ENCODE measurements at places on chromosomes 5 and 9. TPM values are rescaled to one million over a fixed set of nuclear protein-coding genes. Genes with fewer than 3 reads are reported as not detected.

Gene NTRK2
- total RNA-seq, result 7.6 TPM

Gene KIF12
- total RNA-seq, result 0.36 TPM

Gene MEF2C
- 29.0 TPM for total RNA-seq

Gene SLCO4C1
- not detected for total RNA-seq

Gene NMUR2
- total RNA-seq, result not detected

Gene SPINK6
- total RNA-seq, result not detected

Gene PCDHGA10
- total RNA-seq, result 4.6 TPM

Gene C5orf46
- total RNA-seq, result not detected

Gene PCDHB15
- not detected for total RNA-seq

Gene GHR
- 2.9 TPM for total RNA-seq

Gene NXNL2
- total RNA-seq, result not detected

Gene MGAT1
- 147 TPM for total RNA-seq

Gene MARVELD2
- 1.7 TPM for total RNA-seq

Gene RANBP17
- total RNA-seq, result 43.6 TPM

Gene XRCC4
- 8.4 TPM for total RNA-seq

Gene SLC6A7
- total RNA-seq, result not detected

Gene GPR151
- not detected for total RNA-seq

Gene RGS7BP
- not detected for total RNA-seq

Gene PCDHGA6
- total RNA-seq, result 1.00 TPM

Gene HMCN2
- not detected for total RNA-seq

Gene C9orf72
- 12.7 TPM for total RNA-seq

Gene GBGT1
- total RNA-seq, result 6.8 TPM

Gene RNF208
- not detected for total RNA-seq

Gene SOHLH1
- total RNA-seq, result not detected

Gene RNF183
- total RNA-seq, result not detected

Gene AGXT2
- not detected for total RNA-seq

Gene CER1
- not detected for total RNA-seq

Gene PRRC2B
- 75.0 TPM for total RNA-seq

Gene NR2F1-AS1
- 0.15 TPM for total RNA-seq

Gene SLC46A2
- not detected for total RNA-seq

Gene LOX
- total RNA-seq, result 8.3 TPM

Gene SPDL1
- total RNA-seq, result 30.2 TPM

Gene CEL
- not detected for total RNA-seq

Gene RLN2
- total RNA-seq, result 0.93 TPM

Gene SEPTIN8
- total RNA-seq, result 26.0 TPM

Gene TMEM232
- total RNA-seq, result 1.7 TPM

Gene MPDZ
- 87.6 TPM for total RNA-seq

Gene ENTR1
- total RNA-seq, result 24.4 TPM

Gene ITGA2
- 4.0 TPM for total RNA-seq

Gene MYOT
- total RNA-seq, result not detected

Gene INSL4
- total RNA-seq, result not detected

Gene PCA3
- total RNA-seq, result 0.34 TPM

Gene NDST1
- total RNA-seq, result 49.8 TPM

Gene CDC25C
- 6.9 TPM for total RNA-seq

Gene CA9
- total RNA-seq, result not detected
